ENCODE measurements at places on chromosomes 4 and X. TPM values are rescaled to one million over a fixed set of nuclear protein-coding genes. Genes with fewer than 3 reads are reported as not detected.

PTCHD1 gene
- not detected for total RNA-seq

LCORL gene
- 5.4 TPM for total RNA-seq

REELD1 gene
- total RNA-seq: not detected

EGF gene
- total RNA-seq: 0.35 TPM

GK2 gene
- total RNA-seq: not detected

MAEA gene
- 69.5 TPM for total RNA-seq

HEPH gene
- total RNA-seq: not detected

Measured in A549 treated with CORT108297 at 1 μM for 4 hours (cell line).